Anterior cingulate cortex (tissue), 58 donors: ENCODE measurements at places on chromosomes 1 and 21.

DNA sequence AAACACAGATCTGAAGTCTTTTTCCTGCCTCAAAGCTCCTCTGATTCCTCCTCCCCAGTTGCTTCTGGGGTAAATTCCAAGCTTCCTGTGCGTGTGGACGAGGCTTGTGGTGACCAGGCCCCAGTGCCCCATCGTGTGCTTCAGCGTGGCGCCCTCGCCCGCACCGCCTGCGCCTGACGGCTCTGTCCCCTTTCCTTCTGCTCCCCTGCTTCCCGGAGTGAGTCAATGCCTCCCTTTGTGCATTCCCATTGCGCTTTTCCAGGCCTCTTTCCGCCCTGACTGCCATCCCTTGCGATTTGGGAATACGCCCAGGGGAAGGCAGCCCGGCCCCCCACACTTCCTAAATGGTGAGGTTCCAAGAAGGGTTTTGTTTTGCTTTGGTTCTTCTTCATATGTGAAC, 36.3 kb downstream of the FAAP20 start:
- DNase-seq = peak; percentile 57

- DNase-seq = no peak
Measured at GRCh38 chr21:38668541-38668940, 137.2 kb upstream of the ETS2 start.

DNA sequence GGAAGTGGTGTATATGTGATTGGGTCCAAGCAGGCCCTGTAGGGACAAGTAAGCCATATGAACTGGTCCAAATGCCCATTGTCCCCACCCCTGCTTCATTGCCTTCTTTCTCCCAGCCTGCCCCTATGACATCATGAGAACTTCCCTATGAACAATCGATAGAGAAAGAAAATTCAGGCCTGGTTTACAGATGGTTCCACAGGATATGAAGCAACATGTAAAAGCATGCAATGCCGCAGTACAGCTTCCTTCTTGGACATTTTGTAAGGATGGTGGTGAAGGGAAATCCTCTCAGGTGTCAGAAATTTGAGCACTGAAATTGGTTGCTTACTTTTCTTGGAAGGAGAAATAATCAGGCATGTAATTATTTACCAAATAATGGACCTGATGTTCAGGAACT, 581.7 kb downstream of the MRPL39 start:
- no peak for DNase-seq

DNA sequence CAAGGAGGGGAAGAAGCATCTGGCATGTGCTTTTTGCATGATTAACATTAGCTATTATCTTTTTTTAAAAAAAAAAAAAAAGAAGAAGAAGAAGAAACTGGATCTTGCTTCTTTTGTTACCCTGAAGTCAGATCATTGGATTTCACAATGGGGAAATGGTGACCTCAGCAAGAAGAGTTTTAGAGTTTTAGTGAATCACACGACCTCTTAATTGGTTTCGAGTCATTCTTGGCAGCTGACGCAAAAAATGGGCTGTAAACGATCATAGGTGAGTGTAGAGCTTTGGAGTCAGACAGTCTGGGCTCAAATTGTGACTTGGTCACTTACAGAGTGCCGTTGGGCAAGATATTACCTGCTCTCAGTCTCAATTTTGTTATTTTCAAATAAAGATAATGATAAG, 33.3 kb upstream of the PGBD5 start:
- DNase-seq = no peak

GRCh38 chr1:214438530-214438929, 112.9 kb downstream of the PTPN14 start:
- DNase-seq = no peak

DNA sequence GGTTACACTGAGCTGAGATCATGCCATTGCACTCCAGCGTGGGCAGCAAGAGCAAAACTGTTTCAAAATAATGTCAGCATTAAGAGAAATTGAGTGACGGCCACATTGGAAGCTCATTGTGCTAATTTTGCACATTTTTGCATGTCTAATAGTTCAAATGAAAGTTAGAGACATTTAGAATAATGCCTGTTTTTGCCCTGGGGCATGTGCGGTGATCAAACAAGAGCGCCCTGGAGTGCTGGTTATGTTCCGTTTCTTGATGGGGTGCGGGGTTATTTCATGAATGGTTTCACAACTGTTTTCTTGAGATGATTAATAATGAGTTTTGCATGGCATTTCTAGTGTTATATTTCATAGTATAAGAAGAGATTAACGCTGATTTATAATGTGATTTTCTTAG, 13.1 kb downstream of the OR2T11 start:
- no peak for DNase-seq

- no peak for DNase-seq
Measured at GRCh38 chr1:91803847-91804545, 82.0 kb downstream of the TGFBR3 start.

DNA sequence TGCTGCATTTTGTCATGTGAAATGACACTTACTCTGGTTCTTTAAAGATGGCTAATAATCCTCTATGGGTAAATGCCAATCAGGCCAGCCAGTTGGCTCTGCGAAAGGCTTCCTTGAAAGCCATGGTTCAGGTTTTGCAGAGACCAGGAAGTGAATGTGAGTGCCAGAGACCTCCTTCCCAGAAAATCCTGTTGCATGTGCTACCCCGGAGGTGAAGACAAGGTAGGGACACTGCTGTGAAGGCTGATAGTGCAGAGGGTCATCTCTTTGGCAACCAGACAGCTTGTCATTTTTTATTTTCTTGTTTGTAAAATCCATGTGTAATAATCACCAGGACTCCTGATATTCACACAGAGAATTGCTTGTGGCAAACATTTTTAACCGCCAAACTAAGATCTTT, 18.7 kb downstream of the LRRC8D start:
- no peak for DNase-seq

DNA sequence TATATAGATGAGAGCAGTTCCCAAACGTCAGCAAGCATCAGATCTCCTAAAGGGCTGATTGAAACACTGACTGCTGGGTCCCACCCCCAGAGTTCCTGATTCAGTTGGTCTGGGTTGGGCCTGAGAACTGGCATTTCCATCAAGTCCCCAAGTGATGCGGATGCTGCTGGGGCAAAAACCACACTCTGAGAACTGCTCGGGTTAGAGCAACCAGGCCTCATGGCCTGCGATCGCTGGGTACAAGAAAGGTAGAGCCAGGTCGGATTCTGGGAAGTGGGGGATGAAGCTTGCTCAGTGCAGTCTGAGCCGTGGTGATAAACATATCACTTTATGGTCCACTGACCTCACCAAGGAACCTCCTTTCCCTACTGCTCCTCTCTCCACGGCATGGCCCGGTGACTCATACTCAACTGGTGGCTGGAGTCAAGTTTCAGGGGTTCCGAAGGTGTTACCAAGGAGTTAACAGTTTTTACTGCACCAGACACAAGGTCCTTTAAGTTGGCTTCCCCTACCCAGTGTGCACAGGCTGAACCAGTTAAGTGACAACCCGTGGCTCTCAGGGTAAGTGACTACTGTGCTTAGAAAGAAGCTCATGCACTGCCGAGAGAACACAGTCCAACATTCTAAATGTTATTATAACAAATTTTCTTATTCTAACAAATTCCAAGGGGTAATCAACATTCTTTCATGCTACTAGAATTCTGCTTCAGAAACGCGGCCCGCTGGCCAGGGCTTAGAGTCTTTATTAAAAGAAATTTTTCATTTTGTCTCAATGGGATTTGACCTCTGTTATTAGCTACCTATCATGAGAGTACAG, 153.5 kb downstream of the TGFBR3 start:
- no peak for DNase-seq

- DNase-seq = no peak
Measured at GRCh38 chr1:111364690-111365089, 62.8 kb downstream of the OVGP1 start.

- no peak for DNase-seq
Measured at GRCh38 chr1:227768125-227768439, 32.8 kb downstream of the SNAP47 start.

DNA sequence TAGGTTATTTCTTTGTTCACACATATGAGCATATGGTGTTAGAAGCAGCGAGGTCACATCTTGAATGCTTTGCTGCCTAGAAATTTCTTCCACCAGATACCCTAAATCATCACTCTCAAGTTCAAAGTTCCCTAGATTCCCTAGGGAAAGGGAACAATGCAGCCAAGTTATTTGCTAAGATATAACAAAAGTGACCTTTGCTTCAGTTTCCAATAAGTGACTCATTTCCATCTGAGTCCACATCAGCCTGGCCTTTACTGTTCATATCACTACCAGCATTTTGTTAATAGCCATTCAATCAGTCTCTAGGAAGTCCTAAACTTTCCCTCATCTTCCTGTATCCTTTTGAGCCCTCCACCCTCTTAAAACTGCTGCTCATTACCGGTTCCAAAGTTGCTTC, 1502.5 kb downstream of the KCNT2 start:
- DNase-seq = no peak

- no peak for DNase-seq
Measured at GRCh38 chr1:11528611-11529261, 49.8 kb downstream of the DISP3 start.

DNA sequence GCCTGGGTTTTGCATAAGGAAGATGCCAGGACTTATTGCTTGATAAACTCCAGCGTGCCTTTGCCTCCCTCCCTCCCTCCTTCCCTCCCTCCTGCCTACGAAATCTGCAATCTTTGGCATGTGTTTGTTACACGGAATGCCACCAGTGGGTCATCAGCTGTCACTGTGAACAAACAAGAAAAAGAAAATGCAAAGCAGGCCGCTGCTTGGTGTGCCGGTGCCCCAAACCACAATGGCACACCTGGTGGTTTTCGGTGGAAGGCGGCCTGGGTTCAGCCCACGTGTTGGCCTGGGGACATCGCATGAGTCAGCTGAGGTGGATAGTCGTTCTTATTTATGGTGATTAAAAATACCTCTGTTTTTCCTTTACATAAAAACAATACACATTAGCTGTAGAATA, 16.3 kb upstream of the IFNLR1 start:
- no peak for DNase-seq

DNA sequence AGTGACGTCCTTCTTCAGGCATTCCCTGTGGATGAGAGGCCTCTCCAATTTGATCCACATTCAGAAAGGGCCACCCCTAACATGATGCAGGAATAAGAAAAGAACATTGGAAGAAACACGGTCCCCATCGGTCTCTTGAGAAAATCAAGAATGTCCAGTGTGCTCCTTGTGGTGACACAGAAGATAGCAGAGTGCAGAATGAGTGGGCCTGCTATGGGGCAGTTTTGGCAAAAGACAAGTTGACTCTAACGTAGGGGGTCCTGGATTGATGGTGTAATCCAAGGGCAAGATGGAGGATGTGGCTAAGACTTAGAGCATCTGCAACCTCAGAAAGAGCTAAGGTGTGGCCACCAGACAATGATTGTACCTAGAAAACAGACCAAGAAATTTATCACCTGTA, 45.1 kb upstream of the COP1 start:
- no peak for DNase-seq

- no peak for DNase-seq
Measured at GRCh38 chr1:199482426-199482825, 545.1 kb upstream of the NR5A2 start.

- DNase-seq = no peak
Measured at GRCh38 chr1:32774950-32775634, 42.1 kb downstream of the YARS1 start.

GRCh38 chr1:23624440-23624839, 65.1 kb upstream of the ID3 start:
- no peak for DNase-seq

DNA sequence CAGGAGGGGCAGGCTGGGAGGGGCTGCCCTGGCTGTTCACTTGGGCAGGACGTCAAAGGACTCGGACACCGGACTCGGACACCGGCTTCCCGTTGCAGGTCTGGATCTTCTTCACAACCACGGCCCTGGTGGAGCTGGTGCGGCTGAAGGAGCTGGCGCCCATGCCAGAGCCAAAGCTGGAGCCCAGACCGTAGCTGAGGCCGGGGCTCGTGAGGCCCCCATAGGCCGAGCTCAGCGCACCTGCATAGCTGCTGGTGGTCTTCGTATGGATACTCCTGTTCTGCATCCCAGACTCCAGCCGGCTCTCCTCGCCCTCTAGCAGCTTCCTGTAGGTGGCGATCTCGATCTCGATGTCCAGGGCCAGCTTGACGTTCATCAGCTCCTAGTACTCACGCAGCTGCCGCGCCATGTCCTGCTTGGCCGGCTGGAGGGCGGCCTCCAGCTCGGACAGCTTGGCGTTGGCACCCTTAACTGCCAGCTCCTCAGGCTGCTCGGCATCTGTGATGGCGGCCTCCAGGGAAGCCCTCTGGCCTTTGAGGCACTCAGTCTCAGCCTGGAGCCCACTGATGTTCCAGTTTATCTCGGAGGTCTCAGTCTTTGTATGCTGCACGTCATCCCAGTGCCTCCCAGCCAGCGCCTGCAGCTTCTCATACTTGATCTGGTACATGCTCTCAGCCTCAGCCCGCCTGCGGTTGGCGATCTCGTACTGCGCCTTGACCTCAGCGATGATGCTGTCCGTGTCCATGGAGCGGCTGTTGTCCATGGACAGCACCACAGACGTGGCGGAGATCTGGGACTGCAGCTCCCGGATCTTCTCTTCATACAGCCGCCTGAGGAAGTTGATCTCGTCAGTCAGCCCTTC, 15.1 kb upstream of the KLF17 start:
- DNase-seq = no peak

DNA sequence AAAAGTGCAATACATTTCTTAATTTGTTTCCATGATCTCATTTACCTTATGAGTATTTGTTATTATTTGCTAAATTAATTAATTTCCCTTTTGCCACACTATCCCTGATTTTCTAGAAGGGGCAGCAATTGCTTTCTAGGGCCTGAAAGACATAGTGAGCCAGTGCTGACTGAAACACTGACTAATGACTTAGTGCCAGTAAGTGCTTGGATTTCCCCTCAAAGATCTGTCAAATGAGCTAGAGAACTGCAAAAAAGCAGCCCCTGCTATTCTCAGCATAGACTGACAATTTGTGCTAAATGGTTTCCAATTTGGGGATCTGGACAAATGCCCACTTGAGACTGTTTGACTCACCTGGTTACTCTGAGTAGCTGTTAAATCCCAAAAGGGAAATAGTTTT, 35.6 kb upstream of the USH2A start:
- no peak for DNase-seq

GRCh38 chr1:116569776-116570357, 959 bp downstream of the CD58 start:
- no peak for DNase-seq

DNA sequence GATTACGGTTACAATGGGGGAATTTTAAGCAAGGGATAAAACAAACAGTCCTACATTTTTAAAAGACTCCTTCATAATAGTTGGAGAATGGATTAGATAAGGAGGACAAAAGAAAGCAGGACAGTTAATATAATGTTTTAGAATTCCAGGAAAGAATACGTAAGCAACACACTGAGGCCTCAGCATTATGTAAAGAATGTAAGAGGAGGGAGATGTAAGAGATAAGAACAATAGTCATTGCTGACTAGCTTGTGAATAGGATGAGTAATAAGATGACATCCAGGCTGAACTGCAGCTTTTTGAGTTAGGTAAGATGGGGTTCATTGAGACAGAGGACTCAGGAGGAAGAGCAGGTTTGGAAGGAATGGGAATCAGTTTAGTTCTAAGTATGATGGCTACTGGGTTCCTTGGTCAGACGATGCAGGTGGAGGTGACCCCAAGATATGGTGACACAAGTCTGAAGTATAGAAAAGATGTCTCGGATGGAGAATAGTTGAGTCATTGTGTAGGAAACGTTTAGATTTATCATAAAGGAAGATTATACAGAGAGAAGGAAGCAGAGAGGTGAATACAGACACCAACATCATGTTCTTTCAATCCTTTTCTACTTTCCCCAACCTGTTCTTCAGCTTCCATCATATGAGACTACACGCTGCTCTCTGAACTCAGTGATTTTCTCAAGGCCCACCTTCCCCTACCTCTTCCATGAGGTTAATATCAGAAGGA, 372.8 kb downstream of the PTBP2 start:
- no peak for DNase-seq

- DNase-seq = no peak
Measured at GRCh38 chr1:54614563-54614962, 8.8 kb downstream of the FAM151A start.
